ENCODE measurements at places on chromosomes 3 and 15. TPM values are rescaled to one million over a fixed set of nuclear protein-coding genes. Genes with fewer than 3 reads are reported as not detected.

GRCh38 chr15:74311734-74312444 lies 55.6 kb downstream of the CYP11A1 start:
- DNase-seq, result no peak
- H3K4me1 ChIP-seq, result no peaks in the 10 kb centered on the region
- H3K4me3 ChIP-seq, result no peak overlapping the region
- H3K36me3 ChIP-seq, result no peaks in the 10 kb centered on the region
- H3K27ac ChIP-seq, result no peak overlapping the region

- H3K4me3 ChIP-seq, result no peak overlapping the region
- H3K27me3 ChIP-seq, result no peaks in the 10 kb centered on the region
- no peaks in the 10 kb centered on the region for H3K36me3 ChIP-seq
- H3K27ac ChIP-seq, result peak overlapping the region; percentile 57
- H3K4me1 ChIP-seq, result peaks cover 5% of the 10 kb centered on the region
- peak; percentile 67 for DNase-seq
Observed at GRCh38 chr15:63396152-63396928, 14.7 kb upstream of the CA12 start.

DNA sequence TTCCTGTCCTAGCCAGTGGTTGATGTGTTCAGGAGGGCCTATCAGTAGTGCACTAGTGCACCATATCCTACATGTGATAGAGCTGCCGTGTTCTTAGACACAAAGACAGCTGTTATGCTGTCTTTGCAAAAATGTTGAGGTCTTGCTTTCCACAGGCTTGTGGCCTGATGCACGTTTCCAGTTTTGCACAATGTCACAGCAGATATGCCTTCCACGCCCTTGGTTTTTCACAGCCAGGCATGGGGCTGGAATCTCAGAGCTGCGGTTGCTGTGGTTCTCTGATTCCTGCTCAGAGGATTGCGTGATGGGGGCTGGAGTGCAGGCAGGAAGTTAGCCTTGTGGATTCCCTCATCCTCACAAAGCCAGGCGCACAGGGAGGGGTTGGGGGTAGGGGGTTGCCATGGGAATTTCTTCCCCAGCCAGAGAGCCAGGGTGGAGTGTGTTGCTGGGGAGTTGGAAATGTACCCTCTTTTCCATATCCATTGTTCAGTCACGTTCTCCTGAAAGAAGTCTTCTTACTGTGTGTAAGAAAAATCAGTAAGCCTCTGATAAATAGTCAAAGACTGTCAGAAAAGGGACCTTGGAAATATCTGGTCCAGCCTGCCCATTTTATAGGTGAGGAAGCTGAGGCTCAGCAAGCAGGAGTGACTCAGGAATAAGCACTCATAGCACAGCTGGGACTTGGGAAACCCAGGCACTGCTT lies 79.4 kb downstream of the SMAD3 start:
- no peaks in the 10 kb centered on the region for H3K36me3 ChIP-seq
- H3K4me1 ChIP-seq, result peaks cover 29% of the 10 kb centered on the region
- H3K4me3 ChIP-seq, result no peak overlapping the region

GRCh38 chr3:177731644-177732268 lies 534.5 kb upstream of the TBL1XR1 start:
- no peaks in the 10 kb centered on the region for H3K27me3 ChIP-seq
- no peaks in the 10 kb centered on the region for H3K4me1 ChIP-seq
- no peaks in the 10 kb centered on the region for H3K36me3 ChIP-seq
- H3K4me3 ChIP-seq, result no peak overlapping the region
- DNase-seq, result no peak

DNA sequence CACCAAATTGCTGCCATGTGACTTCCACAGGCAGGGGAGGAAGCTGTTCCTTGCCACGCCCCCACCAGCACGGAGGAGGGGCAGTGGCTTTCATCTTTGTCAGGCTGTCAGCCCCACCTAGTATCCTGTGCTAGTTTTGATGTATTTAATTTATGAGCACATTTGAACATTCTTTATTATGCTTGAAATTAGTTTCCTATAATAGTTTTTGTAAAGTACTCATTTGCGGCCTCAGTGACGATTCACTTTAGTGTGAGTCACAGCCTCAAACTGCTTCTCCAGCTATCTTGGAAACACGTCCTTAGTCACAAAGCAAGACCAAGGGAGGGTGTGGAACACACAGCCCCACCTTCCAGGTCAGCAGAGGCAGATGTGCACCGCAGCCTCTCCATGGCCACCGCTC lies 239.9 kb upstream of the ATP10A start:
- no peaks in the 10 kb centered on the region for H3K4me1 ChIP-seq
- no peaks in the 10 kb centered on the region for H3K36me3 ChIP-seq
- no peak for DNase-seq
- no peak overlapping the region for H3K27ac ChIP-seq
- H3K4me3 ChIP-seq, result no peak overlapping the region

GRCh38 chr3:130395331-130395730 lies 49.9 kb downstream of the COL6A5 start:
- DNase-seq, result no peak
- no peak overlapping the region for H3K4me3 ChIP-seq
- no peaks in the 10 kb centered on the region for H3K27me3 ChIP-seq
- no peaks in the 10 kb centered on the region for H3K4me1 ChIP-seq
- no peak overlapping the region for H3K27ac ChIP-seq
- no peaks in the 10 kb centered on the region for H3K36me3 ChIP-seq

- no peaks in the 10 kb centered on the region for H3K27me3 ChIP-seq
- no peak overlapping the region for H3K4me3 ChIP-seq
- H3K4me1 ChIP-seq, result no peaks in the 10 kb centered on the region
- no peak for DNase-seq
- no peak overlapping the region for H3K27ac ChIP-seq
Observed at GRCh38 chr3:141020143-141020830, 30.9 kb upstream of the SPSB4 start.

GRCh38 chr3:172121981-172122380 lies 82.6 kb downstream of the FNDC3B start:
- H3K4me3 ChIP-seq, result no peak overlapping the region
- H3K36me3 ChIP-seq, result no peaks in the 10 kb centered on the region
- DNase-seq, result no peak
- H3K27me3 ChIP-seq, result no peaks in the 10 kb centered on the region
- H3K4me1 ChIP-seq, result no peaks in the 10 kb centered on the region

GRCh38 chr3:137762674-137763593 lies 1.2 kb upstream of the SOX14 start:
- H3K27me3 ChIP-seq, result peaks cover 71% of the 10 kb centered on the region
- no peaks in the 10 kb centered on the region for H3K36me3 ChIP-seq
- DNase-seq, result no peak
- H3K27ac ChIP-seq, result no peak overlapping the region
- H3K4me1 ChIP-seq, result no peaks in the 10 kb centered on the region

GRCh38 chr15:74621936-74622335 lies 6.3 kb downstream of the CLK3 start:
- DNase-seq, result no peak
- no peaks in the 10 kb centered on the region for H3K27me3 ChIP-seq
- no peak overlapping the region for H3K4me3 ChIP-seq

DNA sequence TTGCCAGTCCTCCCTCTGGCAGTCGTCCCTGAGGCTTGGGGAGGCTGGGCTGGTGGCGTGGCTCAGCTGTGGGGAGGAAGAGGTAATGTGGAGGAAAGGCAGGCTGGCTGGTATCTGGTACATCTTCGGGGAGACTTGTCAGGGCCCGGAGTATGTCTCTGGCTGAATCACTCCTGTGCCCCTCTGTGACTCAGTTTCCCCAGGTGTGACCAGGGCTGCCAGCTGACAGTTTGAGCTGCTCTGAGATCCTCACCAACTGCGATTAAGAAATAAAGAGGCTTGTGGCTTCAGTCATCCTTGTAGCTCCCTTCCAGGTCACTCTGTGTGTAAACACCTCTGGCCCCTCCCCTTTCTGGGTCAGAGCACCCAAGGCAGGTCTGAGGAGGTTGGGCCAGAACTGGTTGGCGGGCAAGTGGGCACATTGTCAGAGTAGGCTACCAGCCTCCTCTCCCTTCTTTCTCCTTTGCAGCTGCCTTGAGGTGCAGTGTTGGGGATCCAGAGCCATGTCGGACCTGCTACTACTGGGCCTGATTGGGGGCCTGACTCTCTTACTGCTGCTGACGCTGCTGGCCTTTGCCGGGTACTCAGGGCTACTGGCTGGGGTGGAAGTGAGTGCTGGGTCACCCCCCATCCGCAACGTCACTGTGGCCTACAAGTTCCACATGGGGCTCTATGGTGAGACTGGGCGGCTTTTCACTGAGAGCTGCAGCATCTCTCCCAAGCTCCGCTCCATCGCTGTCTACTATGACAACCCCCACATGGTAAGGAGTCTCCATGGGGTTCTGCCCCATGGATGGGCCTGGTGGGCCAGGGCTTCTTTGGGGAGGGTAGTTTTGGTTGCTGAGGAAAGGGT lies 3.0 kb downstream of the TEX264 start:
- DNase-seq, result no peak
- no peaks in the 10 kb centered on the region for H3K36me3 ChIP-seq
- peaks cover 14% of the 10 kb centered on the region for H3K4me1 ChIP-seq
- no peak overlapping the region for H3K4me3 ChIP-seq
- no peaks in the 10 kb centered on the region for H3K27me3 ChIP-seq

GRCh38 chr15:96002890-96003859 lies 327.3 kb upstream of the NR2F2 start:
- H3K27me3 ChIP-seq, result no peaks in the 10 kb centered on the region
- no peak overlapping the region for H3K27ac ChIP-seq
- no peak for DNase-seq
- H3K4me1 ChIP-seq, result no peaks in the 10 kb centered on the region
- H3K36me3 ChIP-seq, result no peaks in the 10 kb centered on the region
- no peak overlapping the region for H3K4me3 ChIP-seq

DNA sequence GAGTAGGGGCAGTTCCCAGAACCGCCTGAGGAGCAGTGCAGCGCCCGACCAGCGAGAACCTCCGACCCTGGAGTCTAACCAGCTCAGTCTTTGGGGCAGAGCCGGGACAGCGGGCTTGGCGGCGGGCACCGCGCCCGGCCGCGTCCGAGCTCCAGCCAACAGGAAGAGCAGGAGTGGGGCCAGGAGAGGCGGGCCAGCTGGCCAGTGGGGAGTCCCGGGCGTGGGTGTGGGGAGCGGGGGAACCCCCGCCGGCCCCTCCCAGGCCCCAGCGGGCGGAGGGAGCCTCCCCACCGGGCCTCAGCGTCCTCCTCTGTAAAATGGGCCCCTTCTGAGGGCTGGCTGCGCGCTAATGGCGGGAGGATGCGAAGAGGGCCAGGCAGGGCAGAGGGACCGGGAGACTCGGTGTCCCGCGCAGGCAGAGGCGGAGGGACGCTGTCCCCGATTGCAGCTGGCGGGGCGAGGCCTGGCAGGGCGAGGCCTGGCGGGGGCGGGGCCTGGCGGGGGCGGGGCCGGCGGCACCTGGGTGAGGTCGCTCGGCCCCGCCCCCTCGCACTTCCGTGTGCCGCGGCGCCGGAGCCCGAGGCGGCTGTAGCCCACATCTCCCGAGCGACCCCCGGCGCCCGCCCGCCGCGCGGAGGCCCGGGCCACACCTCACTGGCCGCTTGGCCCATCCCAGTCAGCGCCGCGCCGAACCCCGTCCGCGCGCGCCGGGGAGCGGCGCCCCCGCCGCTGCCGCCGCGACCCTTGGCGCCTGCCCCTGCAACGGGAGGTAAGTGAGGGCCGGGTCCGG lies at the start of gene PRKCD:
Gene PRKCD, plus strand, starts transcription at position 550 of the 790 bp plus-strand sequence. CDS start 17,214 bp downstream, outside the sequence.
- peaks cover 9% of the 10 kb centered on the region for H3K4me1 ChIP-seq
- peak within 1 kb of the TSS; percentile 81 for H3K27ac ChIP-seq
- peak within 1 kb of the TSS; percentile 86 for H3K4me3 ChIP-seq
- H3K36me3 ChIP-seq, result no peaks in the 10 kb centered on the region
- DNase-seq, result peak; percentile 89
- no peaks in the 10 kb centered on the region for H3K27me3 ChIP-seq

GRCh38 chr3:16349986-16350596 lies 85.1 kb downstream of the OXNAD1 start:
- H3K4me3 ChIP-seq, result no peak overlapping the region
- no peaks in the 10 kb centered on the region for H3K27me3 ChIP-seq
- no peak for DNase-seq
- H3K4me1 ChIP-seq, result no peaks in the 10 kb centered on the region
- no peak overlapping the region for H3K27ac ChIP-seq

The CCR9 gene
- total RNA-seq, result 0.13 TPM

The NAA80 gene
- 6.7 TPM for total RNA-seq

The GP9 gene
- 0.37 TPM for total RNA-seq

The ATP13A4 gene
- 11.0 TPM for total RNA-seq

The ANKRD34C gene
- not detected for total RNA-seq

The COL8A1 gene
- total RNA-seq, result 1.9 TPM

The PTX3 gene
- total RNA-seq, result 1.0 TPM

The ZNF662 gene
- 5.5 TPM for total RNA-seq
